IMR-90 (cell line): ENCODE measurements at places on chromosomes 2 and 18.

DNA sequence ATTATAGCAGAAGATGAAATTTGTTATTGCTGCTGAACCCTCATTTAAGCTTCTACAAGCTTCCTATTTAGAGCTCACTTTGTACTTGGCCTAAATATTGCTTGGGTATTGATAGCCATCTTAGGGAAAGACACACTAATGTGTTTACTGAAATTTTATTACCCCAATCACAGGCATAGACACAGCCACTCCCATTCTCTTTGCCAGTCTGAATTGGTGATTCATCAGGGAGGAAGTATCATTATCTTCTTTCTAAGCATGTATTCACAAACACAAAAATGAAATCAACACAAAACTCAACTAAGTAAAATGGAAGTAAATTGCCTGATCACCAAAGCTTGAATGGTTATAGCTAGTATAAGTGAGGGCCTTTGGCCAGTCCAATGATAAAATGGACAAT is 666.3 kb downstream of the TSN start:
- DNase-seq: no peak

DNA sequence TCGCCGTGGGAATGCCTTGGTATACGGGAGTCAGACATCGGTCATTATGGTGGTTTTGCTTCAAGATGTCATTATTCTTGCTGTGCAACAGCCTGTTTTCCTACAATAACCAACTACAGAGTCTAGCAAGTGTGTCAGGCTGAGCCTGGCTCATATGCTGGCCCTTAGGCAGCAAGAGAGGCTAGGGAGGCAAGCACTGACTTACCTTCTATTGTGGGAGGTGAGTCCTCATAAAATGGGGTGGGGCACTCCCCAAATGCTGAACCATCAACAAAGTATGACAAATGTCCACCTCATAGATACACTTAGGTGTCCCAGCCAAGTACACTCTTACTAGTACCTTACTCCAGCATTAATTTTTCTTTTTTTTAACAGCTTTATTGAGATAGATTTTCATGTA is 77.0 kb upstream of the ATL2 start:
- DNase-seq: no peak

DNA sequence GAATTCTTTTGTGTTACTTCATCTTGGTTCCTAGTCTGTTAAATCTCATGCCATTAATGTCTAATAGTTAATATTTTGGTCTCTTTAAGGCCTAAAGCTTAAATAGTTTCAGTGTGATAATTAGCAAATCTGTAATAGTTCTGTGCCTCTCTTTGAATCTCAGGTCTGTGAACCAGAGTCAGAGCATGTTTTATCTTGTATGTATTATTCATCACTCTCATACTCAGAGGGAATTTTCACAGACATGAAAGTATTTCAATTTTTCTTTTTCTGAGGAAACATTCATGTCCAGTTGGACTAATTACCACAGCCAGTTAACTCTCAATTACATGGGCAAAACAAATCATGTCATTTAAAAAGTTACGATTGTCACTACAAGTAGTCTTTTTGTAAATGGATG is 931.9 kb upstream of the SLC39A10 start:
- DNase-seq: no peak

DNA sequence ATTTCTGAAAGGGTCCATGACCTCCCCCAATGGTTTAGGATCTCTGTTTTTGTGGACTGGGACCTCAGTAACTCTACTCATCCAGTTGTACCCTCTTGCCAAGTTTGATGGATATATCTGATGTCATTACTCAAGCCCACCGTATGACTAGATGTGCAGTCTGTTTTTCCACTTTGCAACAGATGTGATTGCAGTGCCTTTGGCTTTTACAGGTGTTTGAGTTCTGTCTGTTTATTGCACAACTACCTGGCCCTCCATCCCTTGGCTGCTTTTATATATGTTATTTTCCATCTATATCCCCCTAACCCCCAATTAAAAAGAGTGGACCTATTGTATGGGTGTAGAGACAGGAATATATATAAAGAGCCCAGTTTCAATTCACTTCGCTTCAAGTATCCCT is 10.8 kb downstream of the NCOA1 start:
- no peak for DNase-seq

DNA sequence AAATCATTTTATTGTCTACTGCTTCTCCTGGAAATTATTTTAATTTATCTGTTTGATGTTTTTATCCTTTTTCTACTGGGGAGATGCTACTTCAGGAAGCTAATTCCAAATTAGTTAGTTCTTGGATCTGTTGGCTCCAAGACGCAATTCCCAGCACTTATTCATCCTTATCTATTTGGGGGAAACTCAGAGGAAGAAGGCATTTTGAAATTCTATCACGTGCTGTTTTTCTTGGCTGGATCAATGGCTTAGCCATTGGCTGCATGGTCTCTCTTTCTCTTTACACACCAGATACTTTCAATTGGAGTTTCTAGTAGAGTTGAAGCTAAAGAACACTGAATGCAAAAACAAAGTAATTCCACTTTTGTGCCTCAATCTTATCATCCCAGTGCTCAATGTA is 98.3 kb downstream of the RAPGEF4 start:
- DNase-seq: peak; percentile 64

GRCh38 chr2:141384676-141385075 is 746.1 kb downstream of the LRP1B start:
- peak; percentile 57 for DNase-seq

DNA sequence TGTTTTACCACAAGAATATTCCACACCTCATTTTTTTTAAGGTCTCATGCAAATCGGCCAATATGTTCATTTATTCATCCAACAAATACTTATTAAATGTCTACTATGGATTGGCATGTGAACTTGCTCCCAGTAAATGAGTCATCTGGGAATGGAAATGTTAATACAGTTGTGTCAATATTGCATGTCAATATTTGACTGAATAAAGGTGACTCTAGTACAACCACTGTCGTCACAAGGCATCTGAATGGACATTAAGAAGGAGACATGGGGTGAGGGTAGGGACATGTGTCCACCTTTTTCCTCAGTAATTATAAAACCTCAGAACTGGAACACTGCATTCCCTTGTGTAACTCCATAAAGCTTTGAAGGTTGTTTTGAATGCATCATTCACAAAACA is 365.4 kb downstream of the ADCYAP1 start:
- DNase-seq: no peak

GRCh38 chr2:205390866-205391265 is 291.4 kb upstream of the NRP2 start:
- peak; percentile 25 for DNase-seq

DNA sequence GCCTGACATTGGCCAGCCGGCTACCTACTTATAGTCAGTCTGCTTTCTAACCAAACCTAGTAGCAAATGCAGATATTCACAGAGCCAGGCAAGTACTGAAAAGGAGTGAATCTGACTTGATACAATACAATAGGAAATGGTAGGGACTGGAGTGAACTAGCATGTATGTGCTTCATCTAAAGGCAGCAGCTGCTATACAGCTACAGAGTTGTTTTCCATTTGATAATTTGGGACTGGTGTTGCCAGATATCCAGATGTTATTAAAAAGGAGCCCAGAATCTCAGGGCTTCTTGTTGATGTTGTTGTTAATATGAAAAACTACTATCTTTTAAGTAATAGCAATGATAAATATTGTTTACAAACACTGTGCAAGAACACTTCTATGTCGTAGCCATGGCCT is 159.4 kb downstream of the BABAM2 start:
- no peak for DNase-seq

DNA sequence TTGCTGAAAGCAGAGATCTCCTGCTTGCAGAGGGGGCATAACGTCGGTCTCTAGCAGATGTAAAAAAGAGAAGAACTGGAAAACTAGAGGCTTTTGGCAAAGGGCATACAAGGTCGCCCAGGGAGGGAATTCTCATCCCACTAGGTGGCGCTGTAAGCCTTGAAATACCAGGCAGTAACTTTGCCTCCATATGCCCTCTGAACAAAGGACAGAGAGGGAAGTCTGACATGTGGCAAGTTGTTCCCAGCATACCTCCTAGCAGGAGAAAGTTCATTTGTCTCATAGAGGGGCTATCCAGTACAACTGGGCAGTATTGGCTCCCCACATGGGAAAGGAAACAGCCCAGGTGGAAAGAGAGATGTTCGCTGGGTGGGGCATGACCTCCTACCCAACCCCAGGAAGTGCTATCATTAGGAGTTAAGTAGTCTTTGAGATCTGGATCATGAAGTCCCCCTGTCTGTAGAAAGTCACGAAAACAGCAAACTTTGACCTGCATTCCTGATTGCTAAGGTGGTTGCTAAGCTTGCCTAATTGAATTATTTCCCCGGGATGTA is 39.9 kb downstream of the STK17B start:
- DNase-seq: peak; percentile 44
